ENCODE measurements at places on chromosomes 5 and 9.

- no peak for DNase-seq
Measured at GRCh38 chr5:40089269-40089668, 590.4 kb upstream of the PTGER4 start.

GRCh38 chr9:134314950-134315715 lies 11.1 kb upstream of the RXRA start:
- DNase-seq, result no peak

- DNase-seq, result no peak
Measured at GRCh38 chr5:140647042-140647419, 399 bp downstream of the NDUFA2 start.

DNA sequence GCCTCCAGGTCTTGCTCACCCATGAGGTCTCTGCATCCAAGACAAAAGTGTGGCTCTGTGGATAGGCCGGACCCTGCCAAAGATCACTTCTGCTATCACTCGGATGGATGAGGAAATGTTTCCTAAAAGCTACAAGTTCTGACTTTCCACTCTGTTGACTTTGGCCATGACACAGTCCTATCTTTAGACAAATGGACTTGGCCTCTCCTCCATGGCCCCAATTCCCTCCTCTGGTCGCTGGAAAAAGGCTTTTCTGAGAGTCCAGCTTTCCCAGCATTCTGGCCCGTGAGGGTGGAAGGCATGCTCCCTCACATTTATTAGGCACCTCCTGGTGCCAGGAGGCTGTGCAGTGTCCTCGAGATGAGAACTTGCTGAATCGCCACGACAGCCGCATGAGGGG lies 83.1 kb downstream of the COL27A1 start:
- DNase-seq, result no peak

GRCh38 chr5:33311893-33312292 lies 128.9 kb upstream of the TARS1 start:
- no peak for DNase-seq

- DNase-seq, result no peak
Measured at GRCh38 chr5:10538103-10538788, 25.6 kb upstream of the ANKRD33B start.

GRCh38 chr9:103530934-103531333 lies 535.8 kb downstream of the CYLC2 start:
- no peak for DNase-seq

Measured in central memory CD4-positive, alpha-beta T cell (primary cell).